RPMI8226 (cell line): ENCODE measurements at places on chromosomes 12 and 14.

- peak; percentile 19 for DNase-seq
These were observed 258.6 kb downstream of the MSRB3 start for GRCh38 chr12:65536876-65537681.

DNA sequence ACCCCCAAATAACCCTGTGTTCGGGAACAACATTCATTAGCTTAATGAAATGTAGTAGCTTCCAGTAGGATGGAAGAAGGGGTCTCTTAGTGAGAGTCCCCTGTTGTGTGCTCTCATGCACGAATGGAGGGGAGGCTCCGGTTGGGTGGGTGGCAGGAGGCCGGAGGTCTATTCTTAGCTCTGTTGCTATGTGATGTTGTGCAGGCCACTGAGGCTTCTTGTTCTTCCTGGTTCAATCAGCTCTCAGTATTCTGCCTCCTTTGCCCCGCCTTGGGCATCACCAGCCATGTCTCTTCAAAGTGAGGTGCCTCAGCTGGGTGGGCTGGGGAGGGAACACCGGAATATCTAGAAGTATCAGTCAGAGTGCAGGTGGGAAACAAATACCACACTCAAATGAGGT, 50.8 kb downstream of the KCNA1 start:
- no peak for DNase-seq

- DNase-seq, result no peak
These were observed 61.3 kb upstream of the CORO1C start for GRCh38 chr12:108792361-108793292.

DNA sequence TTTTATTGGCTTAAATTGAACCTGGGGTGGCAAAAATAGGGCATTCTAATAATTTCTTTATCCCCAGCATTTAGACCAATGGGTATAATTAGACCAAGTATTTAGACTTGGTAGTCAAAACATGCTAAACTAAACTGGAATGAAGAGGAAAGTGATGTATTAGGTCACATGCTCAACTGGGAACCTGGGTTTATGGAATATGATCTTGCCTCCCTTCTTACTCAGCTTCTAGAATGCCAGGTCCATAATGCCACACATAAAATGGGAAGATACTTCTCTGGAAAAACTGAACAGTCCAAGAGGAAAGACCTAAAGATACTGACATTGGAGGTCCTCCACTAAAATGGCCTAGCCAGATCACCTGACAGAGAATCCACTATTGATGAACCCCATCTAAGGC, 6.2 kb upstream of the BIN2 start:
- DNase-seq, result no peak

GRCh38 chr12:106769078-106769477, 5.4 kb upstream of the RIC8B start:
- DNase-seq, result no peak
